ENCODE measurements at places on chromosomes 7 and 10.
A peak's percentile ranks its signal among the peaks of the same experiment; 100 is the strongest.

DNA sequence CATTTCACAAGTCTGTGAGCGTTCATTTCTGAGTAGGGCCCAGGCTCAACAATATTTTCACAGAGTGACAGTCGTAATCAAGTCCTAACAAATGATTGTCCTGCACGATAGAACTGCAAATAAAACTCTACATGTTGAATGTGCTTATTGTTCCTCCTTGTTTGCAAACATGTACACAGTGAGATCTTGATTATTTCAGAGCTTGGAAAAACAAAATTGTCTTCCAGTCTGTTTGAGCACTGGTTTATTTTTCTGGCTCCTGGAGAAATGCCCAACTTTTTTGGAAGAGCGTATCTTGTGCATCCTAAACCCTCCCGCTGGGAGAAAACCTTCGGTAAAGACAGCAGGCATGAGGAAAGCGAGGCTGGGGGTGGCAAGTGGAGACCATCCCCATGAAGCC is 91.1 kb downstream of the TEX36 start:
- no peak for DNase-seq

DNA sequence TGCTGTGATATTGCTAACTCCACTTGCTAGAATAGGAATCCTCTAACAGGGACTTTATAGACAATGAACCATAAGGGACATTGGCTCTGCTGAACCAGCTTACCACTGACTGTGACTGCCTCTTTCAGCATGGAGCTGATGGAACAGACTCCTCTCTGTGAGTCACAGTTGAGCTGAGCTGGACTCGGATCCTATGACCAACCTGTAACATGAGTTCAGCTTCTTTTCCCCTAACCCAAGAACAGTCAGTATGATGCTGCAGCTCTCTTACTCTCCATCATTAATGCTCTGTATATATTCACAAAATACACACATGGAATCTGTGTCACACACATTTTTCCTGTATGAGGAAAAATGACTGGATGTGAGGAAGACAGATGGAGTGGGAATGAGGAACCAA is 177.9 kb upstream of the BET1 start:
- no peak for DNase-seq

DNA sequence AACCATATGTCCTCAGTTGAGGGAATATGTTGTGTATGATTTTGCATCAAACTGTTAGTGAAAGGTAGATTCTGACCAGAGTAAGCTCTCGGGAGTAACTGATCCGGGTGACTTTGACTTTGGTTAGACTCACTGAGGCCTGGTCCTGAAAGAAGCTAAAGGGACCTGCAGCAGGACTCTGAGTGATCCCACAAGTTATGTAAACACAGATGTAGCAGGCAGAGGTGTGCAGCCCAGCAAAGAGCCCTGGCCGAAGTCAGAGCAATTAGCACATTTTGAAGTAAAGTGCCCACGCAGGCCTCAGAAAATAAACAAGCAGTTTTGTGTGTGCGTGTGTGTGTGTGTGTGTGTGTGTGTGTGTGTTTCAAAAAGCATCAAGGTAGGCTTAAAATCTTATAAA is 245.6 kb upstream of the FERD3L start:
- DNase-seq = no peak

DNA sequence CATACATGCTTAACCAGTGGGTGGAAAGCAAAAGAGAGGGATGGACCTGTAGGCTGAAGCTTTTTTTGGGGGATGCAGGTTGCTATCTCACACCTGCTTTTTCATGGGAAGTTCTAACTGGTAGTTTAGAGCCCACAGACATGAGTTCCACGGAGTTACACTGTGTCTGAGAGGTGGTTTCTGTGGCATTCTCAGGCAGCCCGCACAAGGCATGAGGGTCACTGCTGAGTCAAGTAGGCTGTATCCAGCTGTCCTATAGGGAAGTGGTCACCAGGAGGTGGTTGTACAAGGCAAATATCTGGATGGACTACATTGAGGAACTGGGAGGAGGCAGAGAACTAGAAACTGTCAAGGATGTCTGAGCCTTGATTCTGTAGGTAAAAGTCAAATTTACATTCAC is 351.0 kb upstream of the POM121L12 start:
- no peak for DNase-seq

DNA sequence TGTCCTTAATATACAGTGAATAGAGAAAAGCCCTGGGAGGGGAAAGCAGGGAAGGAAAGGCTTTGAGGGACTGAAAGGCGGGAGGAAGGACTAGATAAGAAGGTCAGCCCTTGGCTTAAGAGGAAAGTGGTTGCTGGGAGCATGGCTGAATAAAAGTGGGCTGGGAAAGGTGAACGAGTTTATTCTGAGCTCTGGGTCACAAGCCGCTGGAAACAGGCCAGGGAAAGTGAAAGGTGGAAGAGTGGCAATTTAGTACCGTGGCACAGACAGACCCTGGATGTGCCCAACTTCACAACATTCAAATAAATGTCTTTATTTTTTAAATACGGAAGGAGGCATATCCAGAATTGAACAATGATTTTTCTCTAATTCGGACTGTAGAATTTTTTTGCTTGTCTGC is 39.7 kb downstream of the TAC1 start:
- no peak for DNase-seq

- DNase-seq = no peak
Observed at GRCh38 chr10:20013991-20014750, 197.9 kb downstream of the PLXDC2 start.

GRCh38 chr10:96695366-96695765 is 24.9 kb downstream of the PIK3AP1 start:
- peak; percentile 29 for DNase-seq

- no peak for DNase-seq
Observed at GRCh38 chr10:12947741-12948140, 53.8 kb downstream of the CCDC3 start.

DNA sequence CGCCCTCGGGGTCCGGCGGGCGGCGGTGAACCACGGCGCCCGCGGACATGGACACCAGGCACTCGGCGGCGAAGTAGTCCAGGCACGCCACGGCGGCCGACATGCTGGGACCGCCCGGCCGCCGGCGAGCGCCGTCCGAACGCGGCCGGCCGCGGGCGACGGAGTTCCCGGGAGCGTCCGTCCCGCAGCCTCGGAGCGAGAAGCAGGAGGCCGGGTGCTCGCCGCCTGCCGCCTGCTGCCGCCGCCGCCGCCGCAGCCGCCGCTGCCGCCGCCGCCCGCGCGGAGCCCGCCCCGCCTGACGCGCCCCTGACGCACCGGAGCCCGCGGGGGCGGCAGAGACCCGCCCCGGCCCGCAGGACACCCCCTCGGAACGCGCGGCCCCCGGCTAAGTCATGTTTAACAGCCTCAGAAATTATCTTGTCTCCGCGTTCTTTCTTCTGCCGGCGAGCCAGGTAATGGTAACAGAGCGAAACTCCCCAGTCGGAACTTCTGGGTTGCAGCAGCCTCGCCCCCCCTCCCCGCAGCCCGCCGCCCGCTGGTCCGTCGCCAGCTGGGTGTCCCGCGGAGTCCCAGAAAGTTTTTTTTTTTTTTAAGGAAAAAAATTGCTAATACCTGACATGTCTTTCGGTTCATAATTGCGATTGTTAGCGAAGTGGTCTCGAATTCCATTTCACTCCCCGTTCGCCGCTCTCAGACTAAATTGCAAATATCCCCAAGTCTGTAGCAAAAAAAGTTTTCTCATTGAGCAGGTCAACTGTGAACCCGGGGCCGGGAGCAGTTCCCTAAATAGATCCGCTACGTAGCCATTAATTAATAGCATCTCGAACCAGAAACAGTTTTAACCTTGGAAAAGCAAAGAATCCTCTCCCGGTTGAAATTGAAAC is at the start of gene KLF14:
TSS of gene KLF14 (minus strand) at position 277 of the 884 bp plus-strand sequence. CDS start at position 103, 174 bp downstream.
- DNase-seq = peak; percentile 7

- DNase-seq = no peak
Observed at GRCh38 chr7:1318661-1319060, 86.0 kb downstream of the UNCX start.

DNA sequence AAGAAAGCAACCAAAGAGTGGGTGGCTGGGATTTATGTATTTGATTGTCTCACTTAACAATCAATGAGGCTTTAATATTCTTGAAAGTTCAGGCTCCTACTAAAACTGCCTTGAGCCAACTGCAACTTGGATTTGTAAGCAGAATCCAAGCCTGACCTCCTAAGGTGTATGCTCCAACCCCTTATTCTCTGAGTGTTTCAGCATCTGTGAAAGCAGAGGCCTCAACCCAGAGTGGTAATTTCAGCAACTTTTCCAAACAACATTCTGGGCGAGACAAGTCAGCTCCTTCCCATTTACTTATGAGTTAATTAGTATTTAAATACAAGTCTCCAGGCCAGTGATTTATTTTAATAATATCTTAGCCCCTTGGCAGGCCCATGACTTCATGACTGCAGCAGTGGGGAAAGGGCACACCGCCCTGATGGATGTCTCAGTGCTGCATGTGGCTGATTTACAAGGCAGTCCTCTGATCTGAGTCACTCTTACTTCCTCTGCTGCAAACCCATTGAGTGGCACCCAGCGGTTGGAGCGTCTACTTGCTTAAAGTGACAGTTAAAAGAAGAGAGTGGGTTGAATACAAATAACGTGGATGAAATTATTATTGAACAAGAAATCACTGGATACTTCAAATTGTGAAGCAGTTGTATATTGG is 209.1 kb downstream of the TRIL start:
- DNase-seq = peak; percentile 24

DNA sequence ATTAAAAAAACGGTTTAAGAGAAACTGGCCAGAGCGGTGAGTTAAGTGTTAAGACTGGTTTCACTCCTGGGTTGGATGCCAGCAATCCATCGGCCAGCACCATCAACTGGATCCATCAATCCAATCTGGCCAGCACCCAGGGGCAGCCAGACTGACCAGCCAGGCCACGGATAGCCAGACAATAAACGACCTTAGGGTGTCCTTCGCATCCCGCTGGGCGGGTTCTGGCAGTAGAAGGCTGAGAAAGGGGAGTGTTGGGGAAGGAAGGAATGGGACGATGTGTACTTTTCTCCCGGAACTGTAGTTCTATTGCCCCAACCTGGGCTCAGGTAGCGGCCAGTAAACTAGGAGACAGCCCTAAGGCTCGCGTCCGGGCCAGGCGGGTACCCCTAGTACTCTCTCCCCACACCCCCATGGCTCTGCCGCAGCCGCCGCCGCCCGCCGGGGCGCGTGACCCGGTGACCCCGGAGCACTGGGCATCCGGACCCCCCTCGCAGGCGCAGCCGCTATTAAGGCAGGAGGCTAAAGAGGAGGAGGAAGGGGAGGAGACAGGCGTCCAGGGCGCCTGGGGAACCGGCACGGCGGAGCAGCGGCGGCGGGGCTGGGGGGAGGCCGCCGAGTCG is at the start of gene CASD1:
TSS of gene CASD1 (plus strand) at position 546 of the 623 bp plus-strand sequence. CDS start 276 bp downstream, outside the sequence.
- peak; percentile 69 for DNase-seq

DNA sequence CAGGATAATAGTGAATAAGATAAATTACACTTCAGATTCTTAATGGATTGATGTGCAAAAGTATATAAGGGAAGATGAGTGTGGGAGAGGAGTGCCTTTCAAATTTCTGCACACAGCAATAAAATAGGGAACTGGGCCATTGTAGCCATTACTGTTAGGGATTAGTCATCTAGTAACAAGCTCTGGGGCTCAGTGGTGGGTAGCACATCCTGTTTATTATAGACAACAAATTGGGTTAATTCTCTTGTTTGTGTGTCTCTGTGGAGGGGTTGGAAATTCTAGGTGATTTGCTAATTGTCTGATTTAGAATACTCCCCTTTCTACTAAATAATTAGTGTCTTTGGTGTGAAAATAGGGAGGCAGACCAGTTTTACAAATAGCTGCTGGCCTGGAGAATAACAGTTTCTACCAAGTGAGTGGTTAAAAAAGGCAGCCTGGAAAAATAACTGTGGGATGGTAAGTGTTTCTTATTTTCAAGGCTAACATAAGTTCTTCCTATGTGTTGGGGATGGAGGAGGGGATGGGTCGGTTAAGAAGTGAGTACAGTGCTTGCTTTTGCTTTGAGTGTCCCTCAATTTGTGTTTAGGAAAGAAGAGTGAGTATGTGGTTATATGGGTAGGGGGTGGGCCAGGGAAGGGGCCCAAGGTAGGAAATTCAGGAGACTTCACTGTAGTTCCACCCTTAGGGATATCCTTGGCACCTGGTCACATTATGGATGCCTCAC is 43.3 kb upstream of the TMEM248 start:
- DNase-seq = no peak

- DNase-seq = no peak
Observed at GRCh38 chr10:113801569-113801968, 50.1 kb downstream of the PLEKHS1 start.

DNA sequence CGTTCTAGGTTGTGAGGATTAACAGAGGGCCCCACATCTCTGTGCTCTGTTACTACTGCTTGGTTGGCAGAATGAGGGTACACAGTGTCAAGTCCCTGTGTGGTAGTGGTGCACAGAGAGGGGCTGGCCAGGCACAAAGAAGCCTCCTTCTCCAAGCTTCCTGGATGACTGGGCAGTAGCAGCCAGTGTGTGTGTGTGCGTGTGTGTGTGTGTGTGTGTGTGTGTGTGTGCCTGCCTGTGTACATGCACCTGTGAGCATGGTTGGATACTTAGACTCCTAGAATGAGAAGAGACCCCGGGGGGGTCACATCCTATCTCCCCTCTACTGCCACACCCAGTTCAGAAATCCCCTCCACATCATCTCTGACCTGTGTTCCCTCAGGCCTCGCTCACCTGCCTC is 146.7 kb upstream of the UNC5B start:
- no peak for DNase-seq

DNA sequence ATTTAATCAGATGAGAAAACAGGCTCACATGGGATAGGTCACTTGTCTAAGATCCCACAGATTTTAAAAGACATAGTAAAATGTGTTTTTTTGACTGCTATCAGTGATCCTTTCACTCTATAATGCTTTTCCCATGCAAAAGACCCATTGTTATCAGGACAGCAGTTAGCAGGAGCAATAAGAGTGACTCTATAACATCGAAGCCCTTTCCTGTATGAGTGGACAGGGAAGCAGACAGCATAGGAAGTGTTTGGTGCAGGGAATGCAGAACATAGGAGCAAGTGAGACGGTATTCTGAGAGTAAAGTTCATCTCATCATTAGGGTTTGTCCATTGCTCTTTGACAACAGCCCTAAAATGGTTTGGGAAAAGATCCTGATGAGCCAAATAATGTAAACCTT is 68.5 kb downstream of the SLC25A13 start:
- DNase-seq = no peak

DNA sequence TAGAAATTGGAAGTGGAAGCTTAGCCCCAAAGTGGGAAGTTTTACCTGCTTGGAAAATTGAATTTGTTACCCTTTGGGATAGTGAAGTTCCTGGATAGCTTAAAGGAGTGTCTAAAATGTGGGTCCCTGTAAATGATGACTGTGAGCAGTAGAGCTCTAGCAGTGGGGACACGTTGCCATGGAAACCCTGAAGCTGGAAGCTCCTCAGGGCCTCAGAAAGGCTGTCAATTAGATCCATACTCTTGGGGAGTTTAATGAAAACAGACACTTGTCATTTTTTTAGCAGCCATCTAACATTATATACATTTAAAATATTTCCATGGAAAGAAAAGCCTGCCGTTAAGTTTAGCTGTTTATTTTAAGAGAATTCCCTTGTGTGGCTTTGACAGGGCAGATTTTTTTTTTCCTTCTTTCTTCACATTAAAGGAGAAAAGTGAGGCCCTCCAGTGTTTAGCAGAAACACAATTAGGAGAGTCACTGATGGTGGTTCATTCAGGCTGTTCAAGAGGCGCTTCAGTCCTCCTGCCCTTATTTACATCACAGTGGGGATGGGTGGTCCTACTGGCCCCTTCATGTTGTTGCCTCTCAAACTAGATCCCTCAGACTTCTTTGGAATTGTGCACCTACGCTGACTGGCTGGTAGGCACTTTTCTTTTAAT is 518.4 kb downstream of the CCSER2 start:
- DNase-seq = no peak

- DNase-seq = no peak
Observed at GRCh38 chr10:42999385-43000020, 77.4 kb upstream of the RET start.
